ENCODE measurements at places on chromosomes 7 and 10.

DNA sequence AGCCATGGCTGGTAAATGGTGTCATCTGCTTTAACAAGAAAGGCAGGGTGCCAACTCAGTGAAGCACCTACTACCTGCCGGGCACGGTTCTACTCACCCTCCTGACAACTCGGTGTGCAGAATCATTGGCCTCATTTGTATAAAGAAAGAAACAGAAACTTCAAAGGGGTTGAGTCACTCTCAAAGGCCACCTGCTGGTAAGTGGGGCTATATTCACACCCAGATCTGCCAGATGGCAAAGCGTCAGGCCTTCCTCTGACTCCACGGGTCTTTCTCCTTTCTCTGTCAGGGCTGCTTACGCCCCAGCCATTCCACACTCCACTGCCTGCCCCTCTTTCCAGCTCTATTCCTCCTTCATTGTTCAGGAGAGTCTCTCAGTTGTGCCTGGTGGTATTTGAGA lies 309.2 kb downstream of the GFRA1 start:
- DNase-seq, result peak; percentile 29

DNA sequence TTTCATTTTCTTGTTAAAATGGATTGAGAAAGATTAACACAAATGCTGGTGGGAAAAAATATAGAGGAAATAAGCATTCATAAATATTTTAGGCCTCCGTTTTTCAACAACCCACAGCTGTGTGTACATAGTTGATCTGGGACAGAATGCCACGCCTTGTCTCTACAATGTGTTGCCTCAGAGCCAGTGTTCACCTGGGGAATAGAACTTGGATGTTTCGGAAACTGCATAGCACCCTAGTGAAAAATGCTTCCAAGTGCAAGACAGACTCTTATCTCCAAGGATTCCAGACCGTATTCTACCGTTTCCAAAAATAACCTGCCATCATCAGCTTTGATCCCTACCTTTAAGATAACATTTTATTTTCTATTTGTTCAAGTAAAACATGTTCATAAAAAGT lies 260.9 kb downstream of the SDK1 start:
- no peak for DNase-seq

DNA sequence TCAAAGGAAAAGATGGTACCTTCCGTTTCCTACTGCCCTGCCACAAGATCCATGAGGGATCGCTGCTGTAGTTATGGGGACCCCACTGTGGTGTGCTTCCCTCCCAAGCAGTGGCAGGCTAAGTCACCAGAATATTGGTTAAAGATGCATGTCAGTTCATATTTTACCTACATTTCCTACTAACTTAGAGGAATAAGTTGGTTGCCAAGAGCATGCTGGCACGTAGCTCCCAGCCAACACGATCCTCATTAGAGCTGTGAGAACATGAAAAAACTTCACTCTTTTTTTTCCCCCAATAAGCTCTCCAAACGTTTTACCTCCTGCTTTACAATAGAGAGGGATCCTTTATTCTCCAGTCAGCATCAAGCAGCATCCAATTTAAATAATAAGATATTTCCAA lies 203.7 kb downstream of the TRIL start:
- no peak for DNase-seq

DNA sequence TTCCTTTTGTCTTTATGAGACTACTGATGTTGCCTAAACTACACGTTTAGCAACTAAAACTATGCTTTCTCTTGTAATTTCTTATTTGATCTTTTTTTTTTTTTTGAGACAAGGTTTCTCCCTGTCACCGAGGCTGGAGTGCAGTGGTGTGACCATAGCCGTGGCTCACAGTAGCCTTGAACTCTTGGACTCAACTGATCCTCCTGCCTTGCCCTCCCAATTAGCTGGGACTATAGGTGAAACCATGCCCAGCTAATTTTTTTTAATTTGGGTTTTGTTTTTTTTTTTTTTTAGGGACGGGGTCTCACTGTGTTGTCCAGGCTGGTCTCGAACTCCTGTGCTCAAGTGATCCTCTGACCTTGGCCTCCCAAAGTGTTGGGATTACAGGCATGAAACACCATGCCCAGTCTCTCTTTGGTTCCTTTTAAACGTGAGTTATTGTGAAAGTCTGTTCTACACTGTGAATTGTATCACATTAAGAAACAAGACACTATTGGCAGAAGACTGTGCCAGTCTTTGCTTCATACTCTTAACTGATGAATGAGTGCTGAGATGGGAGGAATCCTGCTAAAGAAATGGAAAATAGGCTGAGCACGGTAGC lies 6.4 kb downstream of the TMEM248 start:
- no peak for DNase-seq

- DNase-seq, result no peak
Observed at GRCh38 chr10:15824498-15824897, 35.8 kb downstream of the MINDY3 start.

All from neural progenitor cell (in vitro differentiated cells).